AG09319 (cell line): ENCODE measurements at places on chromosomes 2 and 18.

DNA sequence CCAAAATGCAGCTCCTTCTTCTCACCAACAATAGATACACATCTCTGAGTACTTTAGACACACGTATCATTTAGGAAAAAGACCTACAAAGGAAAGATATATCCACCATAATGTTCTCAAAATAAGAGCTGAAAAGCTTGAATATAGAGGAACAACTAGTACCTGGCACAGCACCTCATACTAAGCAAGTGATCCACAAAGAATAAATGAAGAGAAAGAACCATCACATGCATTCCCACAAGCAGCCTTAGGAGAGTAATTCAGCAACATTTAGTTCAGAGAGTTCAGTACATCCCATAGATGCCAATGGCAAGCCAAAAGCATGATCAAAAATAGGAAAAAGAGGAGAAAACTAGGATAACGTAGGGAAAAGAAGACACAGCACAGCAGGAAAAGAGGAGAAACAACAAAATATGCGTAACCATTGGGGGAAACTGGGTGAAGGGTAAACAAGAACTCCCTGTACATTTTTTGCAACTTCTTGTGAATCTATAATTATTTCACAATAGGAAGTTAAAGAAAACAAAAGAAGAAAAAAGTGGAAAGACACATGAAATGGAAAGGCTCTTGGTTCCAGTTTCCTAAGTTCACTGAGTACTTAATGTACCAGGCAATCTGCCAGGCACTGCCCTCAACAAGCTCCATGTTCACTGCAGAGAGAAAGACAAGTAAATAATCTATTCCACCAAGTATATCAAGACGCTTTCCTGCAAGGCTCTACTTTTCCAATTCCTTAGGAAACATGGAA, 22.3 kb downstream of the CLASP1 start:
- no peak for DNase-seq

- no peak for DNase-seq
Measured at GRCh38 chr18:22300665-22301636, 116.8 kb downstream of the CTAGE1 start.

DNA sequence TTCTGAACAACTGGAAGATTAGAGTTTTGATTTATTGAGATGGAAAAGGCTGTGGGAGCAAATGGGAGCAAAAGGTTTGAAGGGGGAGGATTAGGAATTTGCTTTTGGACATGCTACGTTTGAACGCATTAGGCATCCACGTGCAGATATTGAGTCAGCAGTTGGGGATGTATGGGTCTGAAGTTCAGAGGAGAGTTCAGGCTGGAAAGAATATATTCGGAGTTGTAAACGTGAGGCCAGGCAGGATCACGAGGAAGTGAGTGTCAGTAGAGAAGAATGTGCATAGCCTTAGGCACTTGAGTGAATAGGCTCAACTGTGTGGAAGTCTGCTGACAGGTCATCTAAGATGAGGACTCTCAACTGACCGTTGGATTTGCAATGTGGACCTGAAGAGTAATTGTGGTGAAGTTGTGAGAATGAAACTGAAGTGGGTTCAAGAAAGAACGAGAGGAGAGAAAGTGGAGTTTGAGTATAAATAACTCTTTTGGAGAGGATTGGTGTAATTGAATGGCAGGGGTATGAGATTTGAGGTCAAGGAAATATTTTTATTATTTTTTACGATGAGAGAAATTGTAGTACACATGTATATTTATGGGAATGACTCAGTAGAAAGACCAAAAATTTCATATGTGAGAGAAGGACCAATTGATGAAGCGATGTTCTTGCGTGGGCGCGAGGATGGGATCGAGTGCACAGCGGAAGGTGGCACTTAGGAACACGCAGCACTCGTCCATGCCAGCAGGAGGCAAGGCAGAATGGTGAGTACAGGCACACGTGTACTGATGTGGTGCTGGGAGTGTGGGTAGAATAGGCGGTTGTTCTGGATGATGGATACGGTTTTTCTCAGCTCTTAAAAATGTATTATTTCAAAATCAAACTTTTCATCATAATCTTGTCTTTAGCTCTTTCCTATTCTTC, 40.5 kb upstream of the POLE4 start:
- peak; percentile 40 for DNase-seq

- DNase-seq = peak; percentile 42
Measured at GRCh38 chr2:27016801-27017325, 15.9 kb upstream of the TMEM214 start.

- no peak for DNase-seq
Measured at GRCh38 chr18:48885266-48885923, 65.4 kb downstream of the SMAD7 start.

DNA sequence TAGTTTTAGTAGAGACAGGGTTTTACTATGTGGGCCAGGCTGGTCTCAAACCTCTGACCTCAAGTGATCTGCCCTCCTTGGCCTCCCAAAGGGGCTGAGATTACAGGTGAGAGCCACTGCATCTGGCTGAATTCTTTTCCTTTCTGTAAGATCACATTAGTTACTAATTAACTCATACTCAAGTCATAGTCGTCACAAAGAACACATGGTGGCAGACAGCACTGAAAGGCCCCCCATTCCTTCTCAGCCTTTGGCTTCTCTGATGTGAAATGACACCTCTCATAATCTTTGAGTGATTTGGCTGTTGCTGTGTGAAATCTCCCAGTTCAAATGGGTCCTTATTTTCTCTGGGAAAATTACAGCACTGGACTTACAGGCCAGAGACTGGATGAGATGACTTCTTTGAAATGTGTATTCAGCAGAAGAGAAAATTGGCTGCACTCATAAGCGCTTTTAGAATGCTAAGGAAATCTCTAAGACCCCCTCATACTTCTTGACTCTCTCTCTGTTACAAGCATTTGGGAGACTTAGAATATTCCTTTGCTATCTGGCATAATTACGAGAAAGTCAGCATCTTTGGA, 764.8 kb downstream of the RNF144A start:
- DNase-seq = no peak

- DNase-seq = no peak
Measured at GRCh38 chr2:54595999-54596902, 127.2 kb upstream of the EML6 start.

- no peak for DNase-seq
Measured at GRCh38 chr18:75003764-75004690, 204.9 kb downstream of the PTGR3 start.

- DNase-seq = no peak
Measured at GRCh38 chr2:157172866-157173578, 84.5 kb upstream of the GALNT5 start.

DNA sequence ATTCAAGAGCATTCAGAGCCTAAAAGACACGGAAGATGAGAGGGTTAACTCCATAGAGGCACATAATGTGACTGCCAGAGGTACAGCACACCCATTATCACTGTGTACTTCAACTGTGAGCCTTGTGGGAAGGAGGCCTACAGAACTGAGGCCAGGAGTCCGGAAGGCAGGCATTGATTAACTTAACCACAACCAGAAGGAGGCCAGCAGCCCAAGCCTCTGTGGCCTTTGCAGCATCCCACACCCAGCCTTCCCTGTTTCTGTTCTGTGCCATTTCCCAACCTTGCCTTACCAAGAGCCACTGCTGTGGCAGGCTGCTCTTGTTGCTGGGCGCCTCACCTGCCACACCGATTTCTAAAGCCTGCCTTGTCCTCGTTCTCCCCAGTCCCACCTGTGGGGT, 27.2 kb downstream of the SIGLEC15 start:
- DNase-seq = no peak

DNA sequence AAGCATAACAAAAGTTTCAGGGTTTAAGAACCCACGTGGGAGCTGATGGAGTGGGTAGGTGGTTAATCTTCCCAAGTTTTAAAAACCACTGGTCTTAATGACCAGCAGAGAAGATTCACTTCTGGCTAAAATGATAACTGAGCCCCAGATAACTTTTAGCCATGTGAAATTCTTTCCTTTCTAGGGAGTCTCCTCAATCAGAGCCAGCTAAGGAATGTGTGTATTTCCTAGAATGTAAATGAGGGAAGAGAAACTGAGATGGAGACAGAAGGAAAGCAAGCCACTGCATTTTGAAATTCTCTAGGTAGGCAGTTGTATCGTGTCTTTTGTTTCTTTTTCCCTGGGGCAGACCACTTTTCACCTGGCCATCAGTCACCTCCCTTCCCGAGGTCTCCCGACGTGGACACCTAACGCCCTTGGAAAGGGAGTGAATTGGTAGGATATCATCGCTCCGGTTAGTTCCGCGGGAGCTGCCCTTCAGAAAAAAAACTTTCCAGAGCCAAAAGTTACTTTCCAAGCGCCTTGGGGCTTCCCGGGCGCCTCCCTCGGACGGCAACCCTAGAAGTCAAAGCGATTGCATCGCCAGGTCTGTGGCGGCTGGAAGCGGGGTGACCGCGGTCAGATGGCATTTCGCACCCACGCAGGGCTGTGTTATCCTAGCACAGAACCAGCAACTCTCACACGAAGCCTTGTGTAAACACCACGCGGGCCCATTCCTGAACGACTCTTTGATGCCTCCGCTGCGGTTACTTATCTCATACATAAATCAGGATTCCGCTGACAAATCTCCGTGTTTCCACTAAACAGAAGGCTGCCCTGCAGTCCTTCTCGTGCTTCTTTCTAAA, 1.3 kb downstream of the COLEC12 start:
- peak; percentile 81 for DNase-seq

DNA sequence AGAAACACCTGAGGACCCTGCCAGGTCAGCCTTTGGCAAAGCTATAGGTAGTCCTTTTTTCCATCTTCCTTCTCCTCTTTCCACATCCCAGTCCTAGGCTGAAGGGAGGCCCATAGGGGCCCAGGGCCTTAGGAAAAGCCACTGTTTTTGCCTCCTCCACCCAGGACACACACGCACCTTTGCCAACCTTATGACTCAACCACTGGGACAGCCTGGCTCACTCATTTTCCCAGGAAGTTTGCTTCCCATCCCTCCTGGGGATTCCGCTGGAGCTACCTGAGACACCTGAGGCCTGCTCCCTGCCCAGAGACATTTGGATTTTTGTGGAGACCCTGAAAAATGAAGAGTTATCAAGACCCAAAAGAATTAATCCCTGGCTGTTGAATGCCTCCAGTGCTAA, 273.4 kb upstream of the SIX2 start:
- DNase-seq = no peak

- no peak for DNase-seq
Measured at GRCh38 chr18:48022531-48023329, 92.3 kb upstream of the SMAD2 start.

- no peak for DNase-seq
Measured at GRCh38 chr2:73255007-73255644, 21.0 kb downstream of the CCT7 start.

GRCh38 chr2:209501579-209501978, 77.7 kb downstream of the MAP2 start:
- DNase-seq = no peak

- no peak for DNase-seq
Measured at GRCh38 chr18:45910405-45911023, 56.6 kb downstream of the EPG5 start.

DNA sequence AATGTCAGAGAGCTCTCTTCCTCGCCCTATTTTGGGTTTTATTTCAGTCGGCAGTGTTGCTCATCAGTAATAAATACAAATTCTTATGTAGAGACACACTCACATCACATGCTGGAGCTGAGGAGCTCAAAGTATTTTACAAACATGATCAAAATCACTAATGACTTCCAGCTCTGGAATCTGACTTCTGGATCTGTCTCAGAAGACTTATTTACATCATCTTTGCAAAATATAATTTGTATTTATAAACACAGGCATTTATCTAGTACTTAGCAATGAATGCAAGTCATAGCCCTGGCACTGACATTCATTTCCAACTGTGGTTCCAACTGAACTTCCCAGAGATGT, 327.1 kb downstream of the NCKAP5 start:
- peak; percentile 70 for DNase-seq

- DNase-seq = no peak
Measured at GRCh38 chr18:23743733-23744333, 54.6 kb downstream of the LAMA3 start.

GRCh38 chr2:8203364-8203763, 478.5 kb upstream of the ID2 start:
- no peak for DNase-seq
